Hematopoietic multipotent progenitor cell treated with erythropoietin and hydrocortisone succinate and interleukin-3 and kit ligand, for 15 days (in vitro differentiated cells): ENCODE measurements at places on chromosomes 7 and 10.

DNA sequence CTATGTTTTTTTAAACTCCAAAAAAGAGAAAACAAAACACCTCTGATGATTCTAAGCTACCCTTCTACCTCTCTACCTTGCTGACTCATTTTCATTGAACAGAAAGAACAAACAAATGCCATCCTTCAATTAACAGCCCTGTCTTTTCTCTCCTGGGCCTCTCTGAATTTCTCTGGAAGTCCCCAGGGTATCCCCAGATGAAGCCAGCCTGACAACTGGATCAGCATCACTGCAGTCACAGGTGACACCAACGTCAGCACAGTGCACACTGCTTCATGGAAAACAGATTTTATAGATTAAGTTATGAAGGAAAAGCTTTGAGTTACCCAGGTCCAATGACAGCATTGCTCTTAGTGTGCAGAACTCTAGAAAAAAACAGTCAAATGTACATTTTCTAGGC is 5.7 kb downstream of the HUS1 start:
- no peak for DNase-seq

DNA sequence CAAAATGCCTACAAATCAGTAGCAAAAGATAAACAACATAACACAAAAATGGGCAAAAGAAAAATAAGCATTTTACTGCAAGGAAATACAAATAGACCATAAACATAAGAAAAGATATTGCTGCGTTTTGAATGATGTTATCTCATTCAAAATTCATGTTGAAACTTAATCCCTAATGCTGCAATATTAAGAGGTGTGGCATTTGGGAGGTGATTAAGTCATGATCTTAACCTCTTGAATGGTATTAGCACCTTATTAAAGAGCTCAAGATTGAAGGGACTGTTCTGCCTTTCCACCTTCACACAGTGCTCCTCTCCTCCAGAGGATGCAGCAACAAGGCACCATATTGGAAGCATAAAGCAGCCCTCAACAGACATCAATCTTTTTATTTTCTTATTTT is 12.4 kb upstream of the TNKS2 start:
- DNase-seq = no peak

DNA sequence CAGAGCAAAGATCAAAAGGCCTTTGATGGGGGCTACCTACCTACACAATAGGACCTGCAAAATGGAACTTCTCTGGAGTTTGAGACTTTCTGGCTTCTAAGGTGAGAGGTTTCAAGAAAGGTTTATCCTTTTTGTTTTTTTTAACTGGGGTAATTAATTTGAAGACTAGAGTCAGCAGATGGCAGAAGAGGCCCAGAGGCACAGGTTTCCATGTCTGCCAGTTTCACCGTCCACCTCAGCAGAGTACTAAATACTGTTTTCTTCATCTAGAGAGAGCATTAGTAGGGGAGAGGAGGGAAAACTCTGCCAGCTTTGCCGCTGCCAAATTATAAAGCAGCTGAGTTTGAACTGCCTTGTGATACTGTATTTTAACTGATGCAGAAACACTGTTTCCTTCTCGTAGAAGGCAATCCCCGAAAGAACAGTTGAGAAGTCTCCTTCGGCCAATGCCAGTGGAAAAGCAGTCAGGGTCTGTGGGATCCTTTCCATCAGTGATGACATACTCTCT is 138.7 kb downstream of the SLC25A13 start:
- no peak for DNase-seq

DNA sequence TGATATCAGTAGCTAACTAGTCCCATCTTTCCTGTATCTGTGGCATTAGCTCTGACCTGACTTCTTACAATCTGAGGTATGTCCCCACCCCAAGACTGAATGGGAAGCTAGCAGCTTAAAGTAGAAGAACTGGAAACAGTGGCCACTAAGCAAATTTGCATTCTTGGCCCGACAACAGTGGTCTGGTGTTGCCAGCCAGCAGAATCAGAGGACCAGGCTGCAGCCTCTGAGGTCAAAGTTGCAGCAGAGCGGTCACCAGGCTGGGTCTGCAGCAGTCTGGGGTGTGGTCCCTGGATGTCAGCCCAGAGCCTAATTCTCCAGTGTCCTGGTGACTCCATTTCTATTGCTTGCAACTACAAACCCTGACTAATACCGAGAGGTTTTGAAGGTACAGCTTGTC is 26.3 kb downstream of the FAM107B start:
- DNase-seq = no peak

GRCh38 chr7:158047391-158048059 is 540.1 kb downstream of the PTPRN2 start:
- DNase-seq = no peak

DNA sequence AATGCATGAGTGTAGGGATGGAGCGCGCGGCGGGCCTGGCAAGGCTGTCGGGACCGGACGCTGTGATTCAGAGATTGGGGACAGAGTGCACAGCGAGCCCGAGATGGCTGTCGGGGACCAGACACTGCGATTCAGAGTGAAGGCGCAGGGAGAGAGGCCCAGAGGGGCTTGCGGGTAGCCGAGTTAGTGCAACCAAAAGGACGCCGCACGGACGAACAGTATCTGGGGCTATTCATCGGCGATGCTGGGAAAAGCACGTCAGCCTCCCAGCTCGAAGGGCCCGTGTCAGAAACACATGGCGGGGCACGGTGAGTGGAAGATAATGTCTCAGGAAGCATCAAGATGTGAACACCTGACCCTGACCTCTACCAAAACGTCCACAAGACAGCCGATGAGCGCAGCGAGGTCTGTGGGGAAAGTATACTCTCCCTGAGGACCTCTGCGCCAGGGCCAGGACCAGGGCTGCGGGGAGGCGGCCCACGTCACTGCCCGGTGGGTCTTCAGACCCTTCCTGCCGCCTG is 215.8 kb downstream of the ZMYND11 start:
- DNase-seq = no peak

- no peak for DNase-seq
Measured at GRCh38 chr10:4984971-4985594, 18.6 kb downstream of the AKR1C2 start.

GRCh38 chr7:105876964-105877601 is 684 bp upstream of the ATXN7L1 start:
- no peak for DNase-seq

DNA sequence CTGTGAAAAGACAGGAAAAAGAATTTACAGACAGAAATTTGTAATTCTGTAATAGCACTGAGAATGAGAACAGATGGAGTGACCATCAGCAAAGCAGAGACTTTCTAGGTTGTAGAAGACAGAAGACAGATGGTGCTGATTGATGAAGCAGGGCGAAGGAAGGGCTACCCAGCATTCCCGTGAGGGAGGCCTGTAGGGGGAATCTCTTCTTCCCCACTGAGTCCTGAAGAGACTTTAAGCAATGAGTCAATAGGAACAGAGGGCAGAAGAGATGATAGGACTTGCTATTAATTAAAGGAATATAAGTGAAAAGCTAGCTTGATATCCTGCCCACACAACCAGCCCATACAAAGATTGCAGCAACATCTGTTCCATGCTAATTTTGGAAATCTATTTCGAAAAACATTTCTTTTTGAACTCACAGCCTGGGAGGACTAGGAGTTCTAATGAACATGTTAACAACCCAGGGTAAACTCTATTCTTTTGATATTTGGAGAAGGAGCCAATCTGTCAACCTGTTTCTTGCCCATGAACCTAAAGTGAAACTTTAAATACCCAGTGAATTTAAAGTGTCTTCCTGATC is 44.1 kb downstream of the RALA start:
- DNase-seq = no peak

DNA sequence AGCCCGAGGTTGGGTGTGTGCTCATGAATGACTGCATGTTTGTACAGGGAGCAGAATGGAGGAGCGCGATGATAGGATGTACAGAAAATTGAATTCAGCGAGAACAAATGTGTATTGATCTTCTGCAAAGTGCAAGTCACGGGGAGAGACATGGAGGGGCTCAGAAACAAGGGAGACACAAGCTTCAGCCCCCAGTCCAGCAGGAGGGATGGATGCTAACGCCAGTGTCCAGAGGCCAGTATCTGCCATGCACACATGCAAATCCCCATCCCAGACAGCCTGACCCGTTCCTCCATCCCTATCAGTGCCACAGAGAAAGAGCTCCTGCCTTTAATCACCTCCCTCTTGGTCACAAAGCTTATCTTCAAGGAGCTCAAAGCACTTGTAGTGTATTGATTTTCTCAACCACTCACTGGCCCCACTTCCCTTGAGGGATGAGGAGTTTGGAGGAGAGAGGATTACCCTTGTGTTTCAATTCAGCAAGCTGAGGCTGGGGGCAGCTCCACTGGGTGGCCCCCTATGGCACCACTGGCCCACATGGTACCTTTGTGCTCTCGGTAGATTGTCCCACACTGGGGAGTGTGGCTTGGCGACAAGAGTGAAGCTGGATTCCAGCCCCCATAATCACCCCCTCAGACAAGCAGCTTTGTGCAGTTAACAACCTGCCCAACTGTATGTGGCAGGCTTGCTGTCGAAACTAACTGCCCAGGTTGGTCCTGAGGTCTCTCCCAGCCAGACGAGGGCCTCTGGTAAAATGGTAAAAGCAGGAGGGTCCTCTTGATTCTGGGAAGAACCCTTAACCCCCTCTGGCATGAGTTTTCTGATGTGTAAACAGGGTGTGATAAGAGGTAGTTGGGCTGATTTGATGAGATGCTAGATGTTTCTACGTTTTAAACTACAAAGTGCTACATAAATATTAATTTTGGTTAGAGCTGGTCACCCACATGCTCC is 151.6 kb upstream of the UNC5B start:
- DNase-seq = no peak

GRCh38 chr10:70266056-70266455 is 17.7 kb downstream of the NPFFR1 start:
- no peak for DNase-seq

GRCh38 chr7:116616555-116617059 is 55.4 kb upstream of the MET start:
- no peak for DNase-seq

- no peak for DNase-seq
Measured at GRCh38 chr7:130814778-130815335, 80.8 kb upstream of the KLF14 start.

GRCh38 chr10:130952086-130952485 is 359.4 kb downstream of the TCERG1L start:
- no peak for DNase-seq

DNA sequence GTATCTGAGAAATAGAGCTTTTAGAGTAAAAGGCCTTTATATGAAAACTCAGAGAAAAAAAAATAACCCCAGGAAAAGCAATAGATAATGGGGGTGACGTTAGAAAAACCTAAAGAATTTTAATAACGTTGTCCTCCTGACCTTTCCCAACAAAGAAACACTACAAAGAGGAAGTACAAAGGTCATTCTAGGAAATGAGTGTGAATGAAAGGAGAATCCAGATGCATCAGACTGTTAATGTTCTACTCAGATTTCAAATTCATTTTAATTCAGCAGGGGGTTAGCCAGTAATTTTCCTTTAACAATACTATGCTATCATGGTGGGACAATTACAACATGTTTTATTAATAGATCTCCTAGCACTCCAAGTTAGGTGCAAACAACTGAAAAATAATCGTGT is 73.8 kb upstream of the CDK1 start:
- no peak for DNase-seq

- no peak for DNase-seq
Measured at GRCh38 chr10:129936923-129937300, 27.2 kb downstream of the EBF3 start.

DNA sequence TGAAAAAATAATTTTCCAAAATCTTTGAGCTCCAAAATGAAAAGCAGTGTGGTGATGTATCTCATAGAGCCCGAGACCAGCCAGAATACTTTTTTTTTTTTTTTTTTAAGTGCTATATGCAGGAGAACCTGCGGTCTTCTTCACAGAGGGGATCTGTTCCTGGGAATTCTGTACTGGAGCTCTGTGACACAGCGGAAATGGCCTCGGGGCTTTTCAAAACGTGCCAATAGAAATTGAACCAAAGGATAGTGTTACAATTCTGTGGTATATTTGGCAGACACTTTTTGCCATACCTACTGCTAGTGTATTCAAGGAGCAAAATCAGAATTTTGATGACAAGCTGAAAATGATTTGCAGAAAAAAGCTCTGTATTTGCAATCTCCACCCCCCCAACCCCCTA is 1429.3 kb upstream of the LRRTM3 start:
- DNase-seq = no peak

GRCh38 chr10:21724687-21725367 is 190.8 kb downstream of the MLLT10 start:
- DNase-seq = peak; percentile 63

- no peak for DNase-seq
Measured at GRCh38 chr10:104487794-104488438, 134.3 kb downstream of the CFAP58 start.

- no peak for DNase-seq
Measured at GRCh38 chr10:71255808-71256660, 43.7 kb downstream of the UNC5B start.

DNA sequence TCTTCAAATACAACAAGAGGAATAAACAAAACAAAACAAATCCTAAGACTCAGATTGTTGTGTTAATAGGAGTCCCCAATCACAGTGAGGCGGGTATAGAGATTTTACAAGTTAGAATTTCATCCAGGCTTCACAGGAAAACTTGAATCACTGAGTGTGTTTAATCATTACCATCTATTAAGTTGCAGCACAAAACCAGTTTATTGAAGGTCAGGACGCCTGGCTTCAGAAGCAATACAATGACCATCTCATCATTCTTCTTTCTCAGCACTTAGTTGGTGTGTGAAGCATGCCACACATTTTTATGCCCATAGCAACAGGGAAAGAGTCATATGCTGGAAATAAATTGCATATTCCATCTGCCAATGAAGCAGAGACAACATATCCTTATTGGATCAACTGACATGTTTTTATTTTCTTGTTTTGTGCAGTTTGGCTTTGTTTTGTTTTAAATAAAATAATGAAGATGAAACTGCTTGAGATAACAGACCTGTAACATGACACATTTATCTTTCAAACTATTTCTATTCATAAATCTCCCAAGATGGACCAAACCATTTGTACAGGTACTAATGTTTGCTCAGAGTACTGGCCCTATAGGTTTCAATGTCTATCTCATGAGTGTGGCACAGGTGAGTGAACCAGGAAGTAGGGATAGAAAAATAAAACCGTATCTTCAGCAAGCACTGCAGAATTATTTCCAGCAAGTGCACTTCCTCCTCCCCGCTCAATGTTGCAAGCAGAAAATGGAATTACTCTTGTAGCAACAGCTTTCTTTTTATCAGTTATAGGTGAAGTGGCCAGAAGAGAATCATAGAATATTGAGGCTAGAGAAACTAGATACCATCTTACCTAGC is 40.4 kb downstream of the TAC1 start:
- no peak for DNase-seq

DNA sequence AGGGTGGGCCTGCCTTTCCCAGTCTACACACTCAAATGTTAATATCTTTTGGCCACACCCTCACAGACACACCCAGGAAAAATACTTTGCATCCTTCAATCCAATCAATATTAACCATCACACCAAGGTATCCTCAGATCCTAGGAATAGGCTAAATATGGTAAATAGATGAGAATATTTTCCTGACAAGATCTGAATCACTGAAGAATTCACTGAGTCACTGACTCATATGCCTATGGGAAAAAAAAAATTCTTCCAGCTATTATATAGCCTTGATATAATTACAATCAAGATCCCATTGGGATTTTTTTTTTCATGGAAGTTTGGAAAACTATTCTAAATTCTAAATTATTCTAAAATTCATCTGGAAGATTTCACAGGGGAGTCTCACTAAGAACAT is 65.8 kb downstream of the INHBA start:
- DNase-seq = no peak
